ENCODE measurements at places on chromosomes 1 and 21.

DNA sequence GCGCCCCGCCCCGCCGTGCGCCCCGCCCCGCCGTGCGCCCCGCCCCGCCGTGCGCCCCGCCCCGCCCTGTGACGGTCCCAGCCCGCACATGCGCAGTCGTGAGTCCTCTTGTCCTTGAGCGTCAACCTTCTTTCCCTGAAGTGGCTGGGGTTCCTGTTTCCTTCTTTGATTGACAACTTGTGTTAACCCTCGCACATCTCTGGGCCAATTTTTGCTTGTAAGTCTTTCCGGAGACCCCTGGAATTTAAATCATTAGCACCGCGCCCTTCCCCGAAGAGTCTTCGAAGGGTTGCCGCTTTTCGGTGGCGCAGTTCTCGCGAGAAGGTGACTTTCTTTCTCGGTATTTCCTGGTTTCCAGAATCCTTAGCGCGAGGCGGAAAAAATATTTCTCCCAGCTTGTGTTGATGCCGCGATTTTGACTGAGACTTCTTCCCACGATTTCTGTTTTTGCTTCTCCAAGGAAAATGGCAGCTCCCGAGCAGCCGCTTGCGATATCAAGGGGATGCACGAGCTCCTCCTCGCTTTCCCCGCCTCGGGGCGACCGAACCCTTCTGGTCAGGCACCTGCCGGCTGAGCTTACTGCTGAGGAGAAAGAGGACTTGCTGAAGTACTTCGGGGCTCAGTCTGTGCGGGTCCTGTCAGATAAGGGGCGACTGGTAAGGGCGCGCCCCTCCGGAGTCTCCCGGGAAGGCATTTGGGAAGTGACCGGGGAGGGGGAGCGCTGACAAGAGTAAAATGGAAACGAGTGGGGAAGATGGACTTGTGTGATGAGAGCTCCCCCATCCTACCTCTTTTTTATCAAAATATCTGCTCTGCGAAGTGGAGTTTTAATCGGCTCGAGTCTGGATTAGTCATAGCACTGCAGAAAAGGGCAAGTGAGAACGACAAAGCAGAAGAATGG lies at the start of gene RNPC3:
TSS of gene RNPC3 (plus strand) at position 93 of the 901 bp plus-strand sequence. CDS start at position 465, 372 bp downstream.
- DNase-seq, result peak; percentile 95

DNA sequence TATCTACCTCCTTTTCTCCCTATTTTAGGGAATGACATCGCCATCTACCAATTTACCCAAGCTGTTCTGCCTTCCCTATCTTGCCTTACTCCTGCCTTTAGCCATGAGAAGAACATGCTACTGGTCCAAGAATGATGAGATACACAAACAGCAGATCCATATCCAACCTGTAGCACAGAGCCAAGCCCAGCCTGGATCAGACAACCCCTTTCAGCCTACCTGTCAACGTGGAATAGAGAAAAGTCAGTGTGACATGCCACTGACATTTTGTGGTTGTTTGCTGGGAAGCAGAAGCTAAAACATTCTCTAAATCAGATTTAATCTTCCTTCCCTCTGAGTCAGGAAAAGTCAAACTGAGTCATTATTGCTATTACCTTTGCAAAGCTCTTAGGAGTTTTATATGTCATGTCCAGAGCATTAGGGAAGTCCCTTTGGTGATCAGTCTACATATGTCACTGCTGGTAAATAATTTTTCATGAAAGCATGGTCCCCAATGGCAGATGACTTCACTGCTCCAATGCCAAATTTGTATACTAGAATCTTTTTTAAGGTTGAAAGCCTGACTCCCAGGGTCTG lies 143.1 kb downstream of the TPR start:
- DNase-seq, result no peak

DNA sequence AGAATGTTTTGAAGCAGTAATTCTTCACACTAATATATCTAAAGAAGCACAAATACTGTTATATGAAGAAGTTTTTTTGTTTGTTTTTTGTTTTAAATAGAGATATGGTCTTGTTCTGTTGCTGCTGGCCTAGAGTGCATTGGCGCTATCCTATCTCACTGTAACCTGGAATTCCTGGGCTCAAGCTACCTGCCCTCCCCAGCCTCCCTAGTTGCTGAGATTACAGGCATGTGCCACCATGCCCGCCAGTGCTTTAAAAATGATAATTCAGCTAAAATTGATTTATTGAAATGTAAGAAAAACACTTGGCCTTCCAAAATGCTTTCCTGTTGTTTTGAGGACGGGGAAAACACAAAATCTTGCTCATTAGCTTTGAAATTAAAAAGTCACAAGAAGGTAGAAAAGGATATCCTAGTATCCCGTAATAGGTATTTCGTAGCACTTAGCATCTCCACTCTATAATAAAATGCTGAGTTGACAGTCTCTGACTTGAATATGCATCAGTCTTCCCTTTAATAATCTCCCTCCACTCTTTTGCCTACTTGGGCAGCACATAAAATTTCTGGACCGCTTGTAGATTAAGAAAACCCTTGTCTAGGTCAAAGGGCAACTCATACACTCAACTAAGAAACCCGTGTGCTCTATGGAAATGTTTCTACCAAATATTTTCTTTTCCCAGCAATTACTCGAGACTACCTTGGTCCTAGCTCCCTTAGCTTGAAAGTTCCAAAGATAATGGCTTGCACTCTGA lies 1.3 kb downstream of the SCYL3 start:
- DNase-seq, result no peak

GRCh38 chr1:29397256-29397590 lies 160.9 kb downstream of the PTPRU start:
- no peak for DNase-seq

- DNase-seq, result no peak
Measured at GRCh38 chr1:109218516-109218915, 4.8 kb downstream of the SARS1 start.

- no peak for DNase-seq
Measured at GRCh38 chr1:30103708-30104411, 619.5 kb downstream of the MATN1 start.

All from activated CD8-positive, alpha-beta memory T cell treated with anti-CD3 and anti-CD28 coated beads, Interleukin-2, amount 50 U/mL, for 48 hours (primary cell).